ENCODE measurements at places on chromosomes 7 and 10.

GRCh38 chr7:1624999-1625927 lies 44.8 kb upstream of the ELFN1 start:
- no peak for DNase-seq

DNA sequence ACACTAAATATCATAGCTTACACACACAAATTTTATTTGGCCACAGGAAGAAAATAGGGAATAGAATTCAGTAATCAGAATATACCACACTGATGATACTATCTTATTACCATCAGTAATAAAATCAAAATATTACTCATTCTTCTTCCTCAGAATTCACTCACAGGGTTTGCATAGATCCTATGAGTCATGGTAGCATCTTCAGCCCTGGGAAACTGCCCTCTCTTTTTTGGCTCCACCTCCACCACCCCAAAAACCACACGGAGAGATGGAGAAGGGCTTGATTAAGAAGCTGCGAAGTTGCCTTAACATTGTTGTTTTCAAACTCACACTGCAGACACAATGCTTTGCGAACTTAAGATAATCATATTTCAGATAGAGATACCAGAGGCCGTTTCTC lies 154.1 kb upstream of the AHR start:
- peak; percentile 68 for DNase-seq

- DNase-seq: no peak
Measured at GRCh38 chr10:77737608-77738007, 100.0 kb upstream of the KCNMA1 start.

GRCh38 chr7:88321694-88322093 lies 15.0 kb upstream of the STEAP4 start:
- DNase-seq: no peak

- no peak for DNase-seq
Measured at GRCh38 chr10:104406715-104407650, 53.4 kb downstream of the CFAP58 start.

GRCh38 chr7:2115760-2116447 lies 116.8 kb downstream of the MAD1L1 start:
- DNase-seq: no peak

GRCh38 chr7:76280408-76280807 lies 22.1 kb upstream of the HSPB1 start:
- DNase-seq: no peak

DNA sequence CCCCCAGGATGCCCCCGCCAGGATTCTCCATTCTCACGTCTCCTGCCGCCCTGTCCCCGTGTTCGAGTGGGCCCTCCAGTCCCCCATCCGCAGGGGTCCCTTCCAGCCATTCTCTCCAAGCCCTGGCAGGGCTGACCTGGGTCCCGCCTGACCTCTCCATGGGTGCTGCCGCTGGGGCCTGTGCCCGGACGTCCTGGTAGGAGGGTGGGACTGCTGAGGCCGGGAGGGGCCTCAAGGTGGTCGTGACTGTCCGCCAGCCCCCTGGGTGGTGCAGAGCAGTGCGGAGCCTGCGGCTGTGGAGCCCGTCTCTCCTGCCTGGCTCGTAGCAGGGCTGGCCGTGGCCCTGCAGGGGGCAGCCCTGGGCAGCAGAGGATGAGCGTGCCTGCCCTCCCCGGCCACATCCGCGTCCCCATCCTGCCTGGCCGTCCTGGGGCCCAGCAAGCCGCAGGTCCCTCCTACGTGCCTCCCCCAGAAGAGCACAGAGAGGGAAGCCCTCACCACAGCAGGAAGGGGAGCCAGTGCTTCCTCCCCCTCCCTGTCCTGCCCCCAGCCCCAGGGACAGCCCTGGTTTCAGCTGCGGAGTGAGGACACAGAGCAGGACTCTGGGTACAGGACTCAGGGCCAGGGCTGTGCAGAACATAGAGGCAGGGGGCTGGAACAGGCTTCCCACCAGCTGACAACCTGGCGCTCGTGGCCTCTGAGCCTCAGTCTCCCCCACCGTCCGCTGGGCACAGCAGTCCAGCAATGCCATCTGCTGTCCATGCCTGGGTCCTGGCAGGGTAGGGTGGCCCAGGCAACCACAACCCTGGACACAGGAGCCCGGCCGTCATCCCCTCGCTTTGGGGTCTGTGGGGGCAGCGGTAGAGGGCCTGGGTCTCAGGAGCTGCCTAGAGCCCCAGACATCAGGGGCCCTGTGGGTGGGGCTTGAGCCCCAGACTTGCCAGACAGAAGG lies 1.5 kb upstream of the GRIFIN start:
- DNase-seq: peak; percentile 28

DNA sequence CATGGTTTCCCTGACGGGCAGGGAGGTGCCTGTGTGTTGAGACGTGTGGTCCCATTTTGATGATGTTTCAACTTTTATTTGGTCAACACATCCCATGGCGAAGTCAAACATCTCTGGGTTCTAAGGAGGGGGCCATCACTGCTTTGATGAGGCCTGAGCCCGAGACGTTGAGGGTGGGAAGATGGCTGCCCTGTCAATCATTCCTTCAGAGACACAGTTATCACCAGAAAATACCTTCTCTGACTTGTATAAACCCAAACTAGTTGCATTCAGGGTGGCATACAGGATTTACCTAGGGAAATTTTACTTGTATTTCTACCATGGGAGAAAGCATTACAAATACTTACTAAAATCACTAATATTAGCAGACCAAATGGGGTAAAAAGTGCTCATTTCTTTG lies 64.6 kb downstream of the VOPP1 start:
- DNase-seq: no peak

- no peak for DNase-seq
Measured at GRCh38 chr7:27112361-27112760, 9.9 kb upstream of the HOXA2 start.

DNA sequence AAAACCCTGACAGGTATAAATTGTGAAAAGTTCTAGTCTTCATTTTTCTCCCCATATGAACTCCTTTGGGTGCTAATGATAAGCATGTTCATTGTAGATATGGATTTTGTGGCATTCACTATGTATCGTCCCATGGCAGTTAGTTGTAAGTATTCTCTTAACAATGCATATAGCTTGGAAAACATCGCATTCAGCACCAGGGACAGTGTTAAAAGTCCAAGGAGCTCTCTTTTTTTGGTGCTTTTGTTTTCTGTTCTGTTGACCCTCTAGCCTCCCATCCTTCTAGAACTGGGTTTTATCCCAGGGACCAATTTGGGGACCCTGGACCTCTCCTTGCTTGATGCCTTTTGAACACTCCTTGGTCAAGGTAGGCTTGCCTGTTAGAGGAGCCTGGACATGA lies 37.7 kb downstream of the INSYN2A start:
- DNase-seq: no peak

DNA sequence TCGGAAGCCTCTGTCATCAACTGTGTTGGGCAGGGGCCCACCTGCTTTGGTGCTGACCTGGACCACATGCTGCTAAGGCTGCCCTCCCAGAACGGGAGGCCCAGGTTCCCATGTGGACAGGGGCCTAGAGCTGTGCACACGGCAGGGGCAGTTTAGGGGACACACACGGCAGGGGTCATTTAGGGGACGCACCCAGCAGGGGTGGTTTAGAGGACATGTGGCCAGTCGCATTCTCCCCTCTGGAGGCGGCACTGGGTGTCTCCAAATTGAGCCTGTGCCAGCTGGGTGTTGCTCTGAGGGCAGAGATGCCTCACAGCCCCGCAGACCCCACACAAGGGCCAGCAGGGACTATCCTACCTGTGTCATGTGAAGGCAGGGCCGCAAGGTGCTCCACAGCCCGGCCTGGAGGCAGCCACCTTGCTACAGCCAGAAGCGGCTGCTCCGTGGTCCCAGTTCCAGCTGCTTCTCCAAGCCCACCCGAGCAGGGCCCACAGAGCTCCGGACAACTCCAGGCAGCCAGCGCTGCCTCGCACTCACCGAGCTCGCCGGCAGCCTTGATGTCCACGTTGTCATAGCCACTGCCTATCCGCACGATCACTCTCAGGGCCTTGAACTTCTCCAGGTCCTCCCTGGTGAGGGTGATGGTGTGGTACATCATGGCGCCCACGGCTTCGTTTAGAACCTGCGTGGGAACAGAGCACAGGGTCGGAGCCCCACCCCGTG lies 60.7 kb downstream of the ZRANB1 start:
- DNase-seq: no peak

DNA sequence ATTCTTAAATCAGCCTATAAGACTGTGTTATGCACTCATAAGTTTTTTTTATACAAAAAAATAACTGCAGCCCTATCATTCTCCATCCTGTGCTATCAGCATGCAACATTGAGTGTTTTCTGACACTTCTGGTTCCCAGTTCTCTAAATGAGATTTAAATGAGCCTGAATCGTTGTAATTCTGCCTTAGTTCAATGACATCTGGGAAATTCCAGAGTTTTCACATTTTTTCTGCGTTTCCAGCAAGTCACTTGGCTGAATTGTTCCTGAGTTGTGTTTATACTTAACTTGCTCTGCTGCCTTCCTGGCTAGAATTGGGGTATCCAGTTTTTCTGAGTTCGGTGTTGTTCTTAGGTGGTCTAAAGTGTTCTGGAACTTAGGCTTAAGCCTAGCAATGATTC lies 636.1 kb upstream of the FZD8 start:
- no peak for DNase-seq

- DNase-seq: no peak
Measured at GRCh38 chr7:10672186-10672585, 301.5 kb upstream of the PHF14 start.

- no peak for DNase-seq
Measured at GRCh38 chr10:98382691-98383101, 32.3 kb downstream of the PYROXD2 start.

DNA sequence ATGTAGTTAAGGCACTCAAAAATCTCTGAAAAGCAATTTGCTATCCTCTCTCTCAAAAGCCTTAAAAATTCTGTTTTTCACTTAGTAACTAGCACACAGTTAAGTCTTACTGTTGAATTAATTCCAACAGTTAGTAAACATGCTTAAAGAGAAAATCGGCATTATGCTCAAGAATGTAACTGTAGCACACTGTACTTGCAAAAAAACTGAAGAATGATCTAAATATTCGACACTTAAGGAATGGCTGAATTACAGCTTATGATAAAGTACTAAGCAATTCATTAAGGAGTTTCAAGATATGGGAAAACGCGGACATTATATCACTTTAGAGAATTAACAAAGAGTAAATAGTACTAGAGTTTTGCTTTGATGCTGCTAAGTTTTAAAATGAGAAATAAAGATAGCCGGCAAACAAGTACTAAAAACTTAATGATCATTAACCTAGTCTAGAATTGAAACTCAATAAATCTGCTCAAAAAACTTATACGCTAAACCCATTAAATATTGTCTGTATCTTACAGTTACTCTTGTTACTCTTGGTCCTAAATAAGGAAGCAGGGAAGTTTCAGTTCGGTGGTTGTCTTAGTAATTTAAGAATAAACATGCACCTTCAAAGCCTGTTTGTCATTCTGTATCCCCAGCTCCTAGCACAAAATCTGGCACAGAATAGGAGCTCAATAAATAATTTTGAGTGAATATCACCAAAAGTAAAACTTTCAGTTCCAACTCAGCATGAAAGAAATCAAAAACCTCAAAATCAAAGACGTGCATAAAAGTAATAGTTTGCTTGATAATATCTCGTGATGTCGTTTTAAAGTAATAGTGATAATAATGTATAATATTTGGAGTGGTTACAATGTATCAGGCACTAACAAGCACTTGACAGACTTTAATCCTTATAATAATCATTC lies 1.2 kb downstream of the TRDMT1 start:
- no peak for DNase-seq

- DNase-seq: no peak
Measured at GRCh38 chr7:45162943-45163691, 5.5 kb downstream of the RAMP3 start.

- no peak for DNase-seq
Measured at GRCh38 chr7:47647181-47647917, 65.4 kb upstream of the TNS3 start.

DNA sequence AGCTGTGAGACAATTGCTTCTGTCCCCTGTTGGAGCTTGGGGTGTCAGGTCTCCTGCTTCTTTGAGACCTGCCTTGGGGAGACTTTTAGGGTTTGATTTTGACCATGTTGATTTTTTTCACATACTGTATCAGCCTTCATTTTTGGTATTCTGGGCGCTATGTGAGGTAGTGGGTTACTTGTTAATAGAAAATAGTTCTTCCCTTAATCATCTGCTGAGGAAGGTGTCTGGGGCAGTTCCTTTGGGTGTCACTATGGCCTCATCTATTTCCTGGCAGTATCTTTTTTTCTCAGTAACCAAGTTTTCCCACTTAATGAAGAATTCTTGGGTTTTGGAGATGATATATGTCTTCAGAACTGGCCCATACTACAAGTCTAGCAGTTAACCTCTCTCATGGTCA lies 4.6 kb upstream of the NOLC1 start:
- no peak for DNase-seq

DNA sequence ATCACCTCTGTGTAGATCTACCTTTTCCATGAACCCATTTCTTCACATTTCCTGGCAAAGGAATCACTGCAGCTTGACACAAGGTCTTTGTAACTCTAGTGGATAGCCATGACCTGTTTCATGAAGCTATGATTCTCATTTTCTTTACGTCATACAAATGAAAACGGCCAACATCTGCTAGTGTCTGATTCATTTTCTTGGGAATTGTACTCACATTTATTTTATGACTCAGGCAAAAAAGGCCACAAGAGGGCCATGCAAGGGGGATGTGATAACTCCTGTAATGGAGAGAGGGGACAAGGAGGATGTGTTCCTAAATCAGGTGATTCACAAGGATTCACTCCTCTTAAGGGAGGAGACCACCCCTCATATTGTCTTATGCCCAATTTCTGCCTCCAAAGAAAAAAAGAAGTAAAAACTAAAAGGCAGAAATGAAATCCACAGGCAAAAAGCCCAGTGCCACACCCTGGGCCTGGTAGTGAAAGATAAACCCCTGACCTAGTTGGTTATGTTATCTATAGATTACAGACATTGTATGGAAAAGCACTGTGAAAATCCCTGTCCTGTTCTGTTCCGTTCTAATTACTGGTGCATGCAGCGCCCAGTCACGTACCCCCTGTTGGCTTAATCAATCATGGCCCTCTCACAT lies 249.9 kb downstream of the IPMK start:
- no peak for DNase-seq

DNA sequence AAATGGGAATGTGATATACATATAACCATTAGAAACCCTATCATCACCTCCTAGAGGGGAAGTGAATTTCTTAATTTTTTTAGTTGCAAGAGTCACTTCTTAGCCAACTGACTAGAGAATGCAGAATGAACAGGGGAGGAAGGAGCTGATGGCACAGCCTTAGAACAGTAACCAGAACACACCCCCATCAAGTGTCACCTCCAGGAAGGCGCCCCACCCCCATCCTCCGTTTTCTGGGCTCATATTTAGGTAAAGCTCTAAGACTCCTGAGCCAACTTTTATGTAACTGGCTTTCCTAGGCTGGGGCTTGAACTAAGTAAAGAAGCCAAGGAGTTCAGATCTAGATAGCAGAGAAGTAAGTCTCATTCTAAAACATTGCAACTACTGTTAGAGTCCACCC lies 54.0 kb downstream of the COL17A1 start:
- no peak for DNase-seq

DNA sequence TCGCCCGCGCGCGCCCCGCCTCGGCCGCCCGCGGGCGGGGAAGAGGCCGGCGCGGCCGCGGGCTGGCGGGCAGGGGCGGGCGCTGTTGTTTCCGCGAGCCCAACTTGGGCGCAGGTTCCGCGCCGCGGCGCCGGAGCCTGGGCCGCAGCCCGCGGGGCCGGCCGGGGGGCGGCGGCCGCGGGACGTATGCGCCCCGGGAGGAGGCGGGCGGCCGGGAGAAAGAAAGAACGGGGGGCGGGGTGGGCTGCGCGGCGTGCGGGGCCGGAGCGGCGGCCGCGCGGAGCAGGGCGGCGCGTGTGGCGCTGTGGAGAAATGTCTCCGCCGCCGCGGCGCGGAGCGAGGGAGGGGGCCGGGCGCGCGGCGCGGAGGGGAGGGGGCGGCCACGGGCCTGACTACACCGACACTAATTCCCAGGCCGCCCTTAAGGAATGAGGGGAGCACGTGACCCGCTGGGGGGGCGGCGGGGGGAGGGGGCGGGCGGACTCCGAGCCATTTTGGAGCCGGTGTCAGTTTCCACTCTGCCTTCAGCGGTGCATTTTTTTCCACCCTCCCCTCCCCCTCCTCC lies at the start of gene BMI1:
TSS of gene BMI1 (plus strand) at position 509 of the 565 bp plus-strand sequence. CDS start 5,351 bp downstream, outside the sequence.
- peak; percentile 45 for DNase-seq

Measured in activated CD8-positive, alpha-beta memory T cell treated with anti-CD3 and anti-CD28 coated beads for 4 hours (primary cell).